Frontal cortex (tissue), 4 donors: ENCODE measurements at places on chromosomes 16 and 17. TPM values are rescaled to one million over a fixed set of nuclear protein-coding genes. Genes with fewer than 3 reads are reported as not detected.

CLEC18C gene
- total RNA-seq = 0.41 TPM

CMTM2 gene
- not detected for total RNA-seq

KRT20 gene
- total RNA-seq = not detected

FUS gene
- 36.3 TPM for total RNA-seq

UBE2G1 gene
- 45.7 TPM for total RNA-seq

EVI2A gene
- total RNA-seq = 2.4 TPM

CDH3 gene
- 9.4 TPM for total RNA-seq

SOCS3 gene
- 5.3 TPM for total RNA-seq

SSTR5 gene
- total RNA-seq = not detected

PLA2G10 gene
- not detected for total RNA-seq
